ENCODE measurements at places on chromosomes 16 and 17.

DNA sequence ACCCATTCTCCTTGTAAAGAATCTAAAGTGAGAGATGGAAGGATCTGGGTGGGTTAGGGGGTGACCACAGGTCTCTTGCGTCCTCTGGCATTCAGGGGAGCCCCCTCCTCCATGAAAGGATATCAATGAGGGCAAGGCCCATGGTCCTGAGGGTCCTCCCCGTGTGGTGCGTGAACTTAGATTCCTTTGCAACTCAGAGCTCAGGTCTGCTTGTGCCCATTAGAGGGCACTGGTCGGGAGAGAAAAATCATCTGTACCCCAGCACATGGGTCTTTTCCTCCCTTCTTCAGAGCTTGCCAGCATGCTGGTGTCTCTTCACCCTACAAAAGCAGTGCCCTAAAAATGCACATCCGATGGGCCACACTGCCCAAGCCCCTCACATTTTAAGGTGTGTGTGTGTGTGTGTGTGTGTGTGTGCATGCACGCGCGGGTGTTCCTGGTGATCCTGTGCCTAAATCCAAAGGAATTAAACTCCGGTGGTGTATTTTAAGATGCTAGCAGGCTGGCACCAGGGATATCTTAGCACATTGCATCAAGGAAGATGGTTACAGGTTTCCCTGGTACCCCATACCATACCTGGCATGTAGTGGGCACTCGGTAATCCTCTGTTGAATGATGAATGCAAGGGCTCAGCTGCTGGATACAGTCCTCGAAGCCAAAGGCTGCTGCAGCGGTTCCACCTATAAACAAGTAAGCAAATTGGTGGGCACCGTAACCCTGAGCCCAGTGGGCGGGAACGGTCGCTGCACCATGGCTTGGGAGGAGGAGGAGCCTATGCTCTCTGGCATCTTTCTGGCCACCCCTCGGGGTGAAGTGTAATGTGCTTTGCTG, 4.7 kb downstream of the C1QTNF1 start:
- no peak for DNase-seq

GRCh38 chr17:46991617-46992016, 12.6 kb upstream of the RPRML start:
- no peak for DNase-seq

DNA sequence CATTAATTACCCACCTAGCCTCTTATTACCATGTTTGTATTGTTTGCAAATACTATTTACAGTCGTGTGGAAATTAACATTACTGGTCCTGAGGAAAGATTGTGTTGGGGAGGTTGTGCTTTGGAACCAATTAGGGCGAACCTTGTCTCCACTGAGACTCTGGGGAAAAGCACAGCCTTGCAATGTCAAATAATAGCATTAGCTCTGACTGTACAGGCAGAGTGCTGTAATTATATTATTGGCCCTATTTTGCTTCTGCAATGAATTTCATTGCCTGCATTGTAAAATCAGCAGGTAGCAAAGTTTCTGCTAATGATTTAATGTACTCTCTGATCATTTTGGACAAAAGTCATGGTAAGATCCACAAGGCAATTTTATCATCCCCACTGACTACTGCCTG, 97.0 kb downstream of the WWOX start:
- DNase-seq = no peak

DNA sequence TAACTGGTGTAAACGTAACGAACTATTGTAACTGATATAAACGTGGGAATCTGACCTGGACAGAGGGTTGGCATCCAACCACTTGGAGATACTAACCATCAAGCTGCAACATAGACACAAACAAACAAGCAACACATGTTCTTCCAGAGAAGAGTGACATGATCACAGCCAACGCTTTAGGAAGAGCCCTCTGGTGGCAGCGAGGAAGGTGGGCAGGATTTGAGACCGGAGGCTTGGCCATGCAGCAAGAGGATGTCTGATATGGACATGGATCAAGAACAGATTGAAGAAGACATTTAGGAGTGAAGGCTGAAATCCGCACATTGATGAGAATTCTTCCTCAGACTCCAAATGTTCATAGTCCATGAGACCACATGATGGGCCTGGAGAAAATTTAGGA, 40.3 kb upstream of the TNRC6A start:
- DNase-seq = no peak

DNA sequence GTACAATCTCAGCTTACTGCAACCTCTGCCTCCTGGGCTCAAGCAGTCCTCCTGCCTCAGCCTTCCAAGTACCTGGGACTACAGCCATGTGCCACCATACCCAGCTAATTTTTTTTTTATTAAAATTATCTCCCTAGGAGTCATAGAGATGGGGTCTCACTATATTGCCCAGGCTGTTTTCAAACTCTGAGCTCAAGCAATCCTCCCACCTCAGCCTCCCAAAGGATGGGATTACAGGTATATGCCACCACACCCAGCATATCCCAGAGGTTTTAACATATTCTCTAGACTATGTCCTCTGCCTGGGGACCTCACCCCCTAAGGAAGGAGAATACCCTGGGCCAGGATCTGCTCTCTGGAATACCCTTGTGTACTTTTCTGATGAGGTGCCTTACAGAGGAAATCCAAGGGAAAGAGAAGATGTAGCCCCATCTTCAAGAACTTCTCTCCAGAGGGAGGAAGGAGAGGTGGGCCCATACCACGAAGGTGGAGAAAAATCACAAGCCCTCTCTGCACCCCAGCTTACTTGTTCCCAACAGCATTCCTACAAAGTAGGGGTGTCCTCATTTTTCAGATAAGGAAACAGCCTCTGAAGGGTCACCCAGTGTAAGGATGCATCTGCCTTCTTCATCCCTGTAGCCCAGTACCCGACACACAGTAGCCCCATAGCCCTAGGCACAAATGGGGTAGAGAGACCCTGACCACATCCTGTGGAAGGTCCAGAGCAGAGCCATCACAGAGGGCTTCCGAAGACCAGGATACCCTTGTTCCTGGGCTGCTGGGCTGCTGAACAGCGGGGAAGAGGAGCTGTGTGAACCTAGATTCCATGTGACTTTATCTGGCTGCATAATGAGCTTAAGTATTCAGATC, 151.6 kb downstream of the SOCS1 start:
- no peak for DNase-seq
